ACHN (cell line): ENCODE measurements at places on chromosomes 3 and 15.

DNA sequence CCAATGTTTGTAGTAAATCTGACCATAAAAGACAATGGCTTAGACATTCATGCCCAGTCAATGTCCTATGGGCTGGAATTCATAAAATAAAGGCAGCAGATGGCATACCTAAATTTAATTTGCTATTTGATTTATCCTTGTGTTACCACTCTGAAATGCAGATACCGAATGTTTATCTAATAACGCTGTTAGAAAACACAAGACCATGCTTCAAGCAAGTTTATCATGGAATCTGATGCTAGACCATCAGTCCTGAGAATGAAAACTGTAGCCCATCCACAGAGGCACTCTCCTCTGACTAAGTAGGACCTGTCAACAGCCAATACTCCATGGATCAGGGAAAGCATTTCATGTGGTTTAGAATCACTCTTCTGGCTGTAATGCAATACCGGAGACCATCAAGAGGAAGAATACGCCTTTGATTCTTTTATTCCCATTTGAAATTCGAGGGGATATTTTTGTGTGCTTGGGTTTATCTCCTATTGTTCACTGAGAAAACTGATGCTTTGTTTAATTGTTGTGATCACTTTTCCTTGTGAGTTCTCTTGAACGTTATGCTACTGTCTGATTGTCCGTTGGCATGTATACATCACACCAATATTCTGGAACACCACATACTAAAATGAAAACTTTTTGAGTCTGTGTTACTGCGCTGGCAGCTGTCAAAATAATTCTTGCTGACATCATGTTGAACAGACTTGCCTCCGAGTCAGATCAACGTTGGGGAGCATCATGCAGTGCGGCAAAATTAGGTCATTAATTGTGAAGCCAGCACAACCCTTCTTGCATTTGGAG, 12.1 kb upstream of the CPB1 start:
- no peak for DNase-seq

GRCh38 chr3:135226057-135226456, 431.0 kb downstream of the EPHB1 start:
- DNase-seq = no peak

- DNase-seq = no peak
These were observed 82.1 kb downstream of the PCSK6 start for GRCh38 chr15:101407439-101407838.

- DNase-seq = no peak
These were observed 267.3 kb downstream of the UACA start for GRCh38 chr15:70495991-70496599.

DNA sequence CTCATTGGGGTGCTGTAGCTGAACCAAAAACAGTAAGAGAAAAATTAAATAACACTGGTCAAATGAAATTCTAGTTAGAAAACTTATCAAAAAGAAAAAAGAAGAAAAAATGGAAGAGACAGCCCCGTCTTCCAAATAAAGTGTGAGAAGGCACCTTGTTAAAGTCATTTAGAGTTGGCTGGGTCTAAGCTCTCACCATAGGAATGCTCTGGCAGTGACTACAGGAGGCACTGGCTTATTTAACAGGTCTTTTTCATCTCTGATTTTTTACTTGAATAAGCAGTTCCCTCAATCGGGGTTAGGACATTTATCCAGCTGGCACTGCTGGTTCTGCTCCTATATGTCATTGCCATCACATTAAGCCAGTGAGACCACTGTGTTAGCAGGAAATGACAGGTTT, 1.6 kb upstream of the ABI3BP start:
- DNase-seq = no peak

DNA sequence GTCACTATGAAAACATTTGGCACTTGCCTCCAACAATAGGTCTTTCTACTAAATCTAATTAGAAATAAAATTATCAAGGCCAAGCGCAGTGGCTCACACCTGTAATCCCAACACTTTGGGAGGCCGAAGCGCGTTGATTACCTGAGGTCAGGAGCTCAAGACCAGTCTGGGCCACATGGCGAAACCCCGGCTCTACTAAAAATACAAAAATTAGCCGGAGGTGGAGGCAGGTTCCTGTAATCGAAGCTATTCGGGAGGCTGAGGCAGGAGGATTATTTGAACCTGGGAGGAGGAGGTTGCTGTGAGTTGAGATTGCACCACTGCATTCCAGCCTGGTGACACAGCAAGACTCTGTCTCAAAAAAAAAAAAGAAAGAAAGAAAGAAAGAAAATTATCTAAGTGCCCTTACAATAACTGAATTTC, 1.6 kb upstream of the PLD1 start:
- peak; percentile 33 for DNase-seq

DNA sequence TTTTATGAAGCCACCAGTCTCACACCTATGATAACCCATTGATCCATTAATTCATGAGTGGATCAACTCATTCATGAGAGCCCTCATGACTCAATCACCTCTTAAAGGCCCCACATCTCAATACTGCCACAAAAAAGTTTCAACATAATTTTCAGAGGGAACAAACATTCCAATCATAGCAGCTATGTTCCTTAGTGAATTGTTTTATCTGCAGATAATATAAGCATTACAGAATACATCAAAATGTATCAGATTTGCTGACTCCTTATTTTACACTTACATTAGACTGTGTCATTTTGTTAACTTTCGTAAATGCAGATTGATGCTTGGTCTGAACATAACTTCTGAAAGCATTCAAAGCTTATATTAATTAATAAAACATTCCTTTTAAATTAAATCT, 155.3 kb upstream of the MBNL1 start:
- DNase-seq = no peak

- peak; percentile 39 for DNase-seq
These were observed 227.6 kb downstream of the KLF13 start for GRCh38 chr15:31554261-31554660.

GRCh38 chr15:73950479-73950830, 24.2 kb downstream of the LOXL1 start:
- DNase-seq = no peak

- DNase-seq = no peak
These were observed 922.2 kb downstream of the TUSC7 start for GRCh38 chr3:117631781-117632180.

DNA sequence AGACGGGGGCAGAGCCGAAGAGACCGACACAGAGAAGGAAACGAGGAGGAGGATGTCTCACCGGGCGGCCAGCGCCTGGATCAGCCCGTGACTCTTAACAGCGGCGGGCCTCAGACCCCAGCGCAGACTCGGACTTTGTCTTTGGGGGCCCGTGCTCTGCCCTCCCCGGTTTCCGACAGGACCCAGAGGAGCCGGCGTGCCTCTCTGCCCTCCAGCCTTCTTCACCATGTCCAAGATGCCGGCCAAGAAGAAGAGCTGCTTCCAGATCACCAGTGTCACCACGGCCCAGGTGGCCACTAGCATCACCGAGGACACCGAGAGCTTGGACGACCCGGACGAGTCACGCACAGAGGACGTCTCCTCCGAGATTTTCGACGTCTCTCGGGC, 1.0 kb downstream of the TSC22D2 start:
- no peak for DNase-seq
